Muscle of leg (tissue), 16 donors: ENCODE measurements at places on chromosomes 6 and 20. TPM values are rescaled to one million over a fixed set of nuclear protein-coding genes. Genes with fewer than 3 reads are reported as not detected.

The MAFB gene
- 6.3 TPM for total RNA-seq

The FKBP1C gene
- 0.13 TPM for total RNA-seq

The TXLNB gene
- total RNA-seq = 94.8 TPM

GRCh38 chr6:26607434-26608230 lies 10.9 kb downstream of the ABT1 start:
- H3K36me3 ChIP-seq = no peaks in the 10 kb centered on the region
- H3K27me3 ChIP-seq = peaks cover 16% of the 10 kb centered on the region
- H3K4me1 ChIP-seq = no peaks in the 10 kb centered on the region
- H3K27ac ChIP-seq = no peak overlapping the region

DNA sequence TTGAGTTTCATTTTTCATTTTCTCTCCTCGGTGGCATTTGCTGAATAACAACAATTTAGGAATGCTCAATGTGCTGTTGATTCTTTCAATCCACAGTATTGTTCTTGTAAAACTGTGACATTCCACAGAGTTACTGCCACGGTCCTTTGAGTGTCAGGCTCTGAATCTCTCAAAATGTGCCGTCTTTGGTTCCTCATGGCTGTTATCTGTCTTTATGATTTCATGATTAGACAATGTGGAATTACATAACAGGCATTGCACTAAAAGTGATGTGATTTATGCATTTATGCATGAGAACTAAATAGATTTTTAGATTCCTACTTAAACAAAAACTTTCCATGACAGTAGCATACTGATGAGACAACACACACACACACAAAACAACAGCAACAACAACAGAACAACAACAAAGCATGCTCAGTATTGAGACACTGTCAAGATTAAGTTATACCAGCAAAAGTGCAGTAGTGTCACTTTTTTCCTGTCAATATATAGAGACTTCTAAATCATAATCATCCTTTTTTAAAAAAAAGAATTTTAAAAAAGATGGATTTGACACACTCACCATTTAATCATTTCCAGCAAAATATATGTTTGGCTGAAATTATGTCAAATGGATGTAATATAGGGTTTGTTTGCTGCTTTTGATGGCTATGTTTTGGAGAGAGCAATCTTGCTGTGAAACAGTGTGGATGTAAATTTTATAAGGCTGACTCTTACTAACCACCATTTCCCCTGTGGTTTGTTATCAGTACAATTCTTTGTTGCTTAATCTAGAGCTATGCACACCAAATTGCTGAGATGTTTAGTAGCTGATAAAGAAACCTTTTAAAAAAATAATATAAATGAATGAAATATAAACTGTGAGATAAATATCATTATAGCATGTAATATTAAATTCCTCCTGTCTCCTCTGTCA lies 88.1 kb downstream of the SNAP25 start:
- DNase-seq = no peak
- H3K27me3 ChIP-seq = peaks cover 2% of the 10 kb centered on the region
- H3K4me1 ChIP-seq = no peaks in the 10 kb centered on the region
- H3K4me3 ChIP-seq = no peak overlapping the region

GRCh38 chr20:62029949-62030348 lies 35.7 kb downstream of the TAF4 start:
- H3K27me3 ChIP-seq = no peaks in the 10 kb centered on the region
- no peak overlapping the region for H3K27ac ChIP-seq
- peaks cover 24% of the 10 kb centered on the region for H3K4me1 ChIP-seq
- no peak overlapping the region for H3K4me3 ChIP-seq
- H3K36me3 ChIP-seq = no peaks in the 10 kb centered on the region

DNA sequence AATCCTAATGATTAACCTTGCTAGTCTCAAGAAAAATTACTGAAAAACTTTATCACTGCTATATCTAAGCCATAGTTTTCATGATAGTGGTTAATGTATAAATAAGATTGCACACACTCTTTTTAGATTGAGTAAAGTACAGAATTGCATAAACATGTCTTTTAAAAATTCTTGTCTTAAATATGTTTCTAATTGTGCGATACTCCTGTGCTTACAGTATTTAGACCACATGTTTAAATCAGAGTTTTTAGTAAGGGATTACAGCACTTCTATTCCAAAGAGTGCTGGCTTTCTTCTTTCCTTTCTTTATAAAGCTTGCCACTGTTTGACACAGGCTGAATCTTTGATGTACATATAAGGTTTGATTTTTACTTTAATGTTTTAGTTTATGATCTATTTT lies 36.8 kb upstream of the RGS17 start:
- H3K4me3 ChIP-seq = no peak overlapping the region
- H3K27ac ChIP-seq = no peak overlapping the region
